ENCODE measurements at places on chromosomes 5 and 9. TPM values are rescaled to one million over a fixed set of nuclear protein-coding genes. Genes with fewer than 3 reads are reported as not detected.
A peak's percentile ranks its signal among the peaks of the same experiment; 100 is the strongest.

SV2C gene
- total RNA-seq, result 0.12 TPM

SH3PXD2B gene
- total RNA-seq, result 50.1 TPM

ACOT12 gene
- not detected for total RNA-seq

FGFR4 gene
- 145 TPM for total RNA-seq

IPPK gene
- total RNA-seq, result 17.5 TPM

NTRK2 gene
- not detected for total RNA-seq

ALDOB gene
- not detected for total RNA-seq

FOXD4L5 gene
- not detected for total RNA-seq

FRRS1L gene
- 0.78 TPM for total RNA-seq

PCDHB10 gene
- 0.89 TPM for total RNA-seq

ZNF483 gene
- total RNA-seq, result 84.5 TPM

CKS2 gene
- total RNA-seq, result 344 TPM

SLC34A1 gene
- total RNA-seq, result 0.31 TPM

ENTREP1 gene
- total RNA-seq, result 11.6 TPM

GRCh38 chr5:69492391-69492922 is at the start of gene OCLN:
TSS of gene OCLN (plus strand) at chr5:69492790. CDS start at chr5:69504245, 11,455 bp downstream.
- peak within 1 kb of the TSS; percentile 96 for H3K4me3 ChIP-seq
- peaks cover 17% of the 10 kb centered on the region for H3K27me3 ChIP-seq
- H3K36me3 ChIP-seq, result no peaks in the 10 kb centered on the region
- peak within 1 kb of the TSS; percentile 93 for H3K27ac ChIP-seq

DNA sequence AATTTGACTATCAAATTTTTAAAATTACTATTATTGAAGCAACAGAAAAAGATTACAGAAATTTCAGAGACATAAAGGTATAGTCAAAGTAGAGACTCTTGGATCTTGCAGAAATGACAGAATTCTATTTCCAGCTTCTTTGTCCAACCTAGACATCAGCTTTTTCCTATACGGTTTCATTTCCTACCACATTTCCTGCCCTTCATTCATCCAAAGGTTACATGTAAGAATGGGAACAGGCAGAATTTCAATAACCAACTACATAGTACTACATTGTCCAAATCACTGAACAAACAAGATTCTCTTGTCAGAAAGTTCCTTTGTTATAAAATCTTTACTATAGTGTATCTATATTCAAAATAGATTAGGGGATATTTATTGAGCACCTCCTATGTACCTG is 124.9 kb downstream of the FANCC start:
- H3K4me3 ChIP-seq, result no peak overlapping the region
- H3K27ac ChIP-seq, result no peak overlapping the region
- no peaks in the 10 kb centered on the region for H3K36me3 ChIP-seq
- no peaks in the 10 kb centered on the region for H3K4me1 ChIP-seq

GRCh38 chr9:110579862-110580219 is 300 bp upstream of the SVEP1 start:
- no peak overlapping the region for H3K27ac ChIP-seq
- H3K4me3 ChIP-seq, result peak overlapping the region; percentile 70
- H3K4me1 ChIP-seq, result peaks cover 33% of the 10 kb centered on the region
- H3K36me3 ChIP-seq, result no peaks in the 10 kb centered on the region
- DNase-seq, result peak; percentile 60
- H3K27me3 ChIP-seq, result peaks cover 55% of the 10 kb centered on the region

DNA sequence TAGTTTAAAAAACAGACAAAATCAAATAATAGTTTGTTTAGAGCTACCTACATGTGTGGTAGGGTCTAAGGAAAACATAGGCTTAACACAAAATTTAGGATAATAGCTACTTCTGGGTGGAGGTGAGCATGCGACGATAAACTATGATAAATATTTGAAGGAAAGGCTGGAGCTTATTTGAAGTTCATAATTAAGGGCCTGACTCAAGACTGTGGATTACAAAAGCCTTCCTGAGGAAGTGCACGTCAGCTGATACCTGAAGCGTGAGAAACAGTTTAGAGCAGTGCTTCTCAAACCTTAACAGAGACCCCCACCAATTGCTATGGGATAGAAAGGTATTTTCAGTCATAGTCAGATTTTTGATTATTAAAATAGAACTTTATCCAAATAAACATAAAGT is 20.4 kb upstream of the UBLCP1 start:
- DNase-seq, result no peak
- no peaks in the 10 kb centered on the region for H3K27me3 ChIP-seq
- no peak overlapping the region for H3K4me3 ChIP-seq
- no peaks in the 10 kb centered on the region for H3K36me3 ChIP-seq
- H3K27ac ChIP-seq, result no peak overlapping the region
- no peaks in the 10 kb centered on the region for H3K4me1 ChIP-seq

GRCh38 chr9:32431940-32432555 is 47.6 kb downstream of the ACO1 start:
- H3K27ac ChIP-seq, result no peak overlapping the region
- H3K4me1 ChIP-seq, result no peaks in the 10 kb centered on the region
- peak; percentile 60 for DNase-seq
- H3K4me3 ChIP-seq, result no peak overlapping the region
- H3K27me3 ChIP-seq, result no peaks in the 10 kb centered on the region

GRCh38 chr5:137902408-137903133 is 13.3 kb downstream of the PKD2L2 start:
- no peak overlapping the region for H3K4me3 ChIP-seq
- no peaks in the 10 kb centered on the region for H3K36me3 ChIP-seq
- DNase-seq, result no peak
- H3K4me1 ChIP-seq, result no peaks in the 10 kb centered on the region
- no peak overlapping the region for H3K27ac ChIP-seq

- H3K4me3 ChIP-seq, result no peak overlapping the region
- H3K27ac ChIP-seq, result peak overlapping the region; percentile 41
- no peaks in the 10 kb centered on the region for H3K27me3 ChIP-seq
- H3K4me1 ChIP-seq, result 0 out of 2 replicates have a peak, but pooled peaks cover 4% of the 10 kb centered on the region
These were observed 28.2 kb downstream of the NR6A1 start for GRCh38 chr9:124742940-124743339.

DNA sequence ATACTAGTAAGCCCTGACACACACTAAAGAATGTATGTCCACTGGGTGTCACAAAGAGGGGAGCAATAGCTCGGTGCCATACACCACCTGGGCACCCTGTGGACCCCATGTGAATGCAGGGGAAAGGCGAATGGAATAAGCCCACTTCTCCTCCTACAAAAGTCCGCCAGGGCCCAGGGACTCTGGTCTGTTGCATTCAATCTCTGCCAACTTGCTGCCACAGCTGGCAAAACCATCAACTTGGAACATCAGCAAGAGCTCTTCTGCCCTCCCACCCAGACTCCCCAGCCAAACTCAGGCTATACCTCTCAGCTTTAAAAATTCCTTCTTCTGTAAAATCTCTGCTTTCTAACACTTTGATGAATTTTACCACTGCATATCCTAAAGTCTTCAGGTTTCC is 54.5 kb downstream of the PFDN1 start:
- H3K36me3 ChIP-seq, result no peaks in the 10 kb centered on the region
- H3K4me1 ChIP-seq, result peaks cover 27% of the 10 kb centered on the region
- no peaks in the 10 kb centered on the region for H3K27me3 ChIP-seq
- no peak overlapping the region for H3K27ac ChIP-seq
- DNase-seq, result no peak
- no peak overlapping the region for H3K4me3 ChIP-seq

- no peak overlapping the region for H3K27ac ChIP-seq
- H3K27me3 ChIP-seq, result no peaks in the 10 kb centered on the region
- DNase-seq, result no peak
- H3K36me3 ChIP-seq, result no peaks in the 10 kb centered on the region
- peaks cover 14% of the 10 kb centered on the region for H3K4me1 ChIP-seq
- no peak overlapping the region for H3K4me3 ChIP-seq
These were observed 309.6 kb downstream of the SLIT3 start for GRCh38 chr5:168991311-168991710.

DNA sequence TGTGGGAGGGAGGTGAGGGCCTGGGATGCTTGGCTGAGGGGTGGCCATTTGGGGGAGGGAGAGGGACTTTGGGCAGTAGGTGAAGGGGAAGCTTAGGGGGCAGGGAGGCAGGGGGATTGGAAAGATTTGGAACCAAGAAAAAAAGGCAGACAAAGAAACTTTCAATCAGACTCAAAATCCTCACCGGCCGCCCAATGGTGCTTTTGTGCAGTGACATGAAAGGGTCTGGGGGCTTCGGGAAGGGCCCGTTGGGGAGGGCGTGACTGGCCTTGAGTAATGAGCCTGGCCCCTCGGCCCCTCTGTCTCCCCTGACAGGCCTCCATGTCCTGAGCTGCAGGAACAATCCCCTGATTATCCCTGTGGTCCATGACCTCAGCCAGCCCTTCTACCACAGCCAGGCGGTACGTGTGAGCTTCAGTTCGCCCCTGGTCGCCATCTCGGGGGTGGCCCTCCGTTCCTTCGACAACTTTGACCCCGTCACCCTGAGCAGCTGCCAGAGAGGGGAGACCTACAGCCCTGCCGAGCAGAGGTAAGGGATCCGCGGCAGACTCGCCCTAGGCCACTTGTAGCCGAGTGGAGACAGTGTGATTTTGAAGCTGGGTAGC is 181.1 kb downstream of the PAPPA start:
- no peak for DNase-seq
- peaks cover 77% of the 10 kb centered on the region for H3K27me3 ChIP-seq
- no peak overlapping the region for H3K27ac ChIP-seq
- peaks cover 37% of the 10 kb centered on the region for H3K4me1 ChIP-seq
- no peaks in the 10 kb centered on the region for H3K36me3 ChIP-seq

GRCh38 chr5:10623305-10623910 is 59.5 kb downstream of the ANKRD33B start:
- H3K27ac ChIP-seq, result no peak overlapping the region
- no peak overlapping the region for H3K4me3 ChIP-seq
- no peaks in the 10 kb centered on the region for H3K36me3 ChIP-seq
- H3K4me1 ChIP-seq, result peaks cover 8% of the 10 kb centered on the region

DNA sequence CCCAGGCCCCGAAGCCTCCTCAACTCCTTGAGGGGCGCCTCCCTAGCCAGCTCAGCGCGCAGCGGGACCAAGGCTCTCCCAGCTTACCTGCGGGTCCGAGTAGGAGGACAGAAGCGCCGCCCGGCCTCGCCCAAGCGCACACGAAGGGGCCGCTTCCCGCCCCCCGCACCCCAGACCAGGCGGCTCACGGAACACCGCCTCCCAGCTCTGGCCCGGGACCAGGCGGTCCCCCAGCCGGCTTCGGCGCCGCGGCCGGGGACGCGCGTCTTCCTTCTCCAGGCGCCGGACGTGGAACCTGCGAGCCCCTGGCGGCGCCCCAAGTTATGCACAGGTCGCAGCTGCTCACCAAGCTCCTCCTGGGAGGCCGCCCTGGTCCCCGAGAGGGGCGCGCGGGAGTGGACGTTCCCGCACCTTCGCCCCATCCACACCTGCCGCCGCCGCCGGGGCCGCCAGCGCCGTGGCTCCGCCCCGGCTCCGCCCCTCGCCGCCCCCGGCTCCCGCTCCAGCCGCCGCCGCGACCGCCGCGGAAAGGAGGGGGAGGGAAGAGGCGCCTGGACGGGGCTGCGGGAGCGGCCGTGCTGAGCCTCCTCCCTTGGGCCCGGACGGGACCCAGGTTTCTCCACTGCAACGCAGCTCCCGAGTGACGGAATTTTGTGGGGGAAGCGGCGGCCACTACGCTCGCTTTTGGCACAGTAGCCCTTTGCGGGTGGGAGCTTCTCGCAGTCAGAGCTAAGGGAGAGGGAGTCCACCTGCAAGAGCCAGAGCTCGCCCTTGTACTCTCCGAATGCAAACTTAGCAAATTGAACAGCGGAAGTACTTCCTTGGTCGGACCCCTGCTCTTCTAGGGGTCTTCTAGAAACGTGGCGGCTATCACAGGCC is 77.5 kb upstream of the IFNE start:
- H3K36me3 ChIP-seq, result no peaks in the 10 kb centered on the region
- DNase-seq, result peak; percentile 83
- peaks cover 38% of the 10 kb centered on the region for H3K4me1 ChIP-seq

GRCh38 chr5:133953568-133954145 is 14.8 kb downstream of the C5orf15 start:
- H3K4me1 ChIP-seq, result no peaks in the 10 kb centered on the region
- no peak overlapping the region for H3K4me3 ChIP-seq
- H3K27ac ChIP-seq, result no peak overlapping the region
- peaks cover 15% of the 10 kb centered on the region for H3K36me3 ChIP-seq

GRCh38 chr5:106314221-106314824 is 1356.4 kb downstream of the EFNA5 start:
- H3K27me3 ChIP-seq, result no peaks in the 10 kb centered on the region
- no peaks in the 10 kb centered on the region for H3K36me3 ChIP-seq
- H3K4me3 ChIP-seq, result no peak overlapping the region
- H3K27ac ChIP-seq, result no peak overlapping the region

GRCh38 chr9:4101667-4102066 is 198.2 kb downstream of the GLIS3 start:
- no peaks in the 10 kb centered on the region for H3K4me1 ChIP-seq
- H3K27ac ChIP-seq, result no peak overlapping the region
- no peak for DNase-seq
- no peaks in the 10 kb centered on the region for H3K27me3 ChIP-seq
- H3K36me3 ChIP-seq, result no peaks in the 10 kb centered on the region
- H3K4me3 ChIP-seq, result no peak overlapping the region

GRCh38 chr5:16493261-16493660 is 27.7 kb upstream of the ZNF622 start:
- no peaks in the 10 kb centered on the region for H3K36me3 ChIP-seq
- DNase-seq, result no peak

GRCh38 chr5:61151893-61152292 is 10.4 kb downstream of the SMIM15 start:
- H3K4me3 ChIP-seq, result no peak overlapping the region
- no peak overlapping the region for H3K27ac ChIP-seq
- DNase-seq, result no peak
- H3K4me1 ChIP-seq, result no peaks in the 10 kb centered on the region
- no peaks in the 10 kb centered on the region for H3K27me3 ChIP-seq
- no peaks in the 10 kb centered on the region for H3K36me3 ChIP-seq

DNA sequence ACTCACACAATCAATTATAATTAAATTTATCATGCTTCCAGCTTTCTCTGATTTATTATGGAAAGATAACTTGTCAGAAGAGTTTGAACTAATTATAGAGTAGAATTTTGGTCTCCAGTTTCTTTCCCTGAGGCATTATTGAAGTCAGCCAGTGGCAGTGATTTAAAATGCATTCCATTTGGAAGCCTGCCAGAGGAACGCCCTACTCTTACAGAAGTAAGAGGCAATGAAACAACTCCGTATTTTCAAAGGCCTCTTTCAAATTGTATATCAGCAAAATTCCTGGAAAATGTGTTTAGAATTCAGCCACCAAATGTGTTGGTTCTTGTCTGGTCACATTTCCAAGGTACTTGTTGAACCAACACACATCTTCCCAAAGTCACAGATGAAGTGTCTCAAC is 640.9 kb downstream of the SEMA5A start:
- H3K4me3 ChIP-seq, result no peak overlapping the region
- H3K36me3 ChIP-seq, result no peaks in the 10 kb centered on the region
- no peaks in the 10 kb centered on the region for H3K4me1 ChIP-seq
- no peak for DNase-seq

DNA sequence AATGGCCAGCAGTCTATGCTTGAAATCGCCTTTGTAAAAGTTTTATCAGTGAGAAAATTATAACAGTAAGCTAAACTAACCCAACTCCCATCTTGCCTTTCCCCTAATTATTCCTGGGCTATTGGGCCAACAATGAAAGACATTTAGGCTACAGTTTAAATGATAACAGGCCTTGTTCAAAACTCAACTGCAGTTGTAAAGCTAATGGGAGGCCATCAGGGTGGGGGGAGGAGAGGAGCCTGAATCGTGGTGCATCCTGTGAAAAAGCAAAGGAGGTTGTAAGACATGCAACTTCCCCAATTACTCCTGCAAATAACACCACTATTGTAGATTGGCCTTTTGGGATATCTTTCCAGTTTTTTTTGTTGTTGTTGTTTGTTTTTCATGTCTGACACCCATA is 53.8 kb downstream of the ACTL7B start:
- H3K27ac ChIP-seq, result no peak overlapping the region
- no peaks in the 10 kb centered on the region for H3K27me3 ChIP-seq
- H3K4me1 ChIP-seq, result peaks cover 24% of the 10 kb centered on the region
- DNase-seq, result peak; percentile 50

GRCh38 chr9:105406369-105406768 is 41.5 kb upstream of the FSD1L start:
- H3K27ac ChIP-seq, result no peak overlapping the region
- DNase-seq, result no peak
- peaks cover 38% of the 10 kb centered on the region for H3K4me1 ChIP-seq
- no peaks in the 10 kb centered on the region for H3K36me3 ChIP-seq
